ENCODE measurements at places on chromosomes 11 and 22.

DNA sequence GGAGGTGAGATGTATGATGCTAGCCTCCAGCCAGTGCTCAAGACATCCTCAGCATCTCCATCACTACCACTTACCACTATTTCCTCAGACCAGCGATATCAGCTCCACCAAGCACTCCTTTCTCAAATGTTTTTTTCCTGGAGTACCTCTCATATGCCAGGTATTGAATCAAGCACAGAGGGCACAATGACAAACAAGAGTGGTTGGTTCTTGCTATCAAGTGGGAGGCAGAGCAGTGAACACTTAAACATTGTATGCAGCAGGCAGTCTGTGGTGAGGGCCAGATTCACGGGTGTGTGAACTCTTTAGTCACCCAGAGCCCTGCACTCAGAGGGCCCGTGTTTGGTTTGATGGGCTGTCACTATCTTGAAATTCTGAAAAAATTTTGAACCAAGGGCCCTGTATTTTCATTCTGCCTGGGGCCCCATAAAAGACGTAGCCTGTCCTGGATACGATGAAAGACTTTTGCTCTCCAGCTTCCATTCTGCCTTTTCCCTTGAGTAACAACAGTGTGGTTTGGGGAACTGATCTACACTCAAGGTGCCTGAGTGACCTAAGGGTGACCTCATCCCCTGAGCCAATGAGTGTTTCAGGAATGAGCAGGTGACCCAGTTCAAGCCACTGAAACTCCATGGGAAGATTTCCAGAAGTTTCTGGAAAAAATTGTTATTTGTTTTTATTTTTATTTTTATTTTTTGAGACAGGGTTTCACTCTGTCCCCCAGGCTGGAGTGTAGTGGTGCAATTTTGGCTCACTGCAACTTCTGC lies 348.4 kb upstream of the NARS2 start:
- DNase-seq = no peak

- no peak for DNase-seq
These were observed 2.4 kb downstream of the HPS4 start for GRCh38 chr22:26481112-26481693.

GRCh38 chr22:32911503-32911902 lies 110.0 kb downstream of the TIMP3 start:
- no peak for DNase-seq

DNA sequence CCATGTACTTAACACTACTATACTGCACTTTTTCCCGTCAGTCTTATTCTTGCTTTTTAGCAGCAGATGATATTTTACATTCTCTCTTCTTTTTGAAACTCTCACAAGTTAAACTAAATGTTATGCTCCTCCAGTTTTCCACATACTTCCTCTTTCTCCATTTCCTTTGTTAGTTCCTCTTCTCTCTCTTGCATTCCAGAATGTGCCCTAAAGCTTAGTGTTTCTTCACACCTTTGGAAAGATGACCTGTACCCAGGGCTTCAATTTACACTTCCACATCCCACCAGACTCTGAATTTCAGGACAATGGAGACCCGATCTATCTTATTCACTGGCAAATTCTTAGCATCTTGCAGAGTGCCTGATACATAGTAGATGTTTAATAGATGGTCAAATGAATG lies 51.8 kb downstream of the APIP start:
- no peak for DNase-seq

GRCh38 chr22:41517172-41518047 lies 26.9 kb downstream of the POLR3H start:
- peak; percentile 54 for DNase-seq

DNA sequence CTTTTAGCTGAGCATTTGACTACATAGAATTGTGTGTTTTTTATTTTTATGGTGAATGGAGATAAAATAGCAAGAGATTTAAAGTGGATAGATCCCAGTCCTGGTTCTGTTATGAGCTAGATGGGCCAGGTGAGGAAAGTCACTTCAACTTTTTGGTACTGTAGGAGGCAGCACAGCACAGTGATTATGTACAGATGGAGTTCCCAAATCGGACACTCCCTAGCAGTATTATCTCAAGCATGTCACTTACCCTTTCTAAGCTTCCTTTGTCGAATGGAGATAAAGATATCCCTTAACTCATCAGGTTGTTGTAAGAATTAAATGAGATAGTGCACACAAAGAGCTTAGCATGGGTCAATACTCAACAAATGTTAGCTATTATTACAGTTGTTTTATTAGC lies 5.3 kb downstream of the EXPH5 start:
- no peak for DNase-seq

GRCh38 chr11:16771350-16772140 lies 33.1 kb downstream of the C11orf58 start:
- no peak for DNase-seq

GRCh38 chr22:36221799-36222751 lies 17.3 kb downstream of the APOL2 start:
- peak; percentile 73 for DNase-seq

- DNase-seq = no peak
These were observed 41.2 kb upstream of the GRAMD4 start for GRCh38 chr22:46578824-46579561.

GRCh38 chr11:117256573-117256972 lies 24.1 kb downstream of the RNF214 start:
- no peak for DNase-seq

GRCh38 chr11:130042093-130042591 lies 27.6 kb upstream of the APLP2 start:
- no peak for DNase-seq

GRCh38 chr11:112167145-112167544 lies at the start of gene TEX12:
TSS of gene TEX12 (plus strand) at chr11:112167372. CDS start at chr11:112169269, 1,897 bp downstream.
- DNase-seq = no peak

GRCh38 chr11:128467610-128468041 lies 119.7 kb downstream of the ETS1 start:
- no peak for DNase-seq

- DNase-seq = no peak
These were observed 764.8 kb upstream of the FAT3 start for GRCh38 chr11:91459840-91460239.

- peak; percentile 41 for DNase-seq
These were observed 2.2 kb downstream of the RFPL2 start for GRCh38 chr22:32202539-32203180.

GRCh38 chr22:39234867-39235687 lies 9.7 kb downstream of the PDGFB start:
- no peak for DNase-seq

DNA sequence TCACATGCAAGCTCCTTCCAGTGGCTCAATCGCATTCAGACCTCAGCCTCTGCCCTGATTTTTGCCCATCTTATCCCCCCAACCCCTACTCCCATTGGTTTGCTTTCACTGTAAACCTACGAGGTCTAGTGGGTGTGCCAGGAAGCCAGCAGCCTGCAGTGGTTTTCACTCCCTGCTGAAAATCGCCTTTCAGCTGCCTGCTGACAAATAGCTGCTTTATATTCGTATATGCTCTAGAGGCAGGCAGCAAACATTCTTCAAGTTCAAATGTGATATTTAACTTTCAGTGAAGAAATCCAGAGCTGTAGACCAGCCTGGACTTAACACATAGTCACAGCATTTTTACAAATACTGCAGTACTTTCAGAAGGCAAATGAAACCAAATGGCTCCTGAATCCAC lies 92.8 kb upstream of the APOA1 start:
- peak; percentile 60 for DNase-seq

DNA sequence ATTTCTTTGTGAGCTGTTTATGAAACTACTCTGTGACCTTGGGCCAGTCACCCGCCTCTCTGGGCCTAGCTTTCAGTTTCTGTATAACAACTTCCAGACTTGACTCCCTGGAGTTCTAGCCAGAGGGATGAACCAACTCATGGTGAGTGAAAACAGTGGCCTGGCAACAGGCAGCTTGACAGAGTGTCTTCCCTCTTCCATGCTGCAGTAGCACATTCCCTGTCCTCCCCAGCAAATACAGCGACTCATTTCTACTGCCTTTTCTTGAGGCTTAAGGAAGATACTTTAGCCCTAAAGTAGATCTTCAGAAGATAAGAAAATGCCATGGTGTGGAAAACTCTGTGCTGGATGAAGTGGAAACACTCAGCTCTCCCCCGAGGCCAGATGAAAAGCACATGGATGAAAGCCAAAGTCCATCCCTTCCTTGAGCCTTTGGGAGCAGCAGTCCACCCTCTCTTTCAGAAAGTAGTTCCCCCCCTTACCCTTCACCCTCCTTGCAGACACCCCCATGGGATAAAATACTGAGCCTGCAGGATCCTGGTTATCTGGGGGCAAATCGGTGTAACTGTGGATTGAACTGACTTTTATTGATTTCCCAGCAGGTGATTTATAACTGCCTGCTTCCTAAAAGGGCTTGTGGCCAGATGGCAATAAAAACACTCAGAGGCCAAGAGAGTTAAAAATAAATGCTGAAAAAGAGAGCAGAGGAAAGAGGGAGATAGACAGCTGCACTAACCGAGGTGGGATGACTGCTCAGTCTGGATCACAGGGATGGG lies 24.1 kb downstream of the IRAG1 start:
- DNase-seq = no peak

DNA sequence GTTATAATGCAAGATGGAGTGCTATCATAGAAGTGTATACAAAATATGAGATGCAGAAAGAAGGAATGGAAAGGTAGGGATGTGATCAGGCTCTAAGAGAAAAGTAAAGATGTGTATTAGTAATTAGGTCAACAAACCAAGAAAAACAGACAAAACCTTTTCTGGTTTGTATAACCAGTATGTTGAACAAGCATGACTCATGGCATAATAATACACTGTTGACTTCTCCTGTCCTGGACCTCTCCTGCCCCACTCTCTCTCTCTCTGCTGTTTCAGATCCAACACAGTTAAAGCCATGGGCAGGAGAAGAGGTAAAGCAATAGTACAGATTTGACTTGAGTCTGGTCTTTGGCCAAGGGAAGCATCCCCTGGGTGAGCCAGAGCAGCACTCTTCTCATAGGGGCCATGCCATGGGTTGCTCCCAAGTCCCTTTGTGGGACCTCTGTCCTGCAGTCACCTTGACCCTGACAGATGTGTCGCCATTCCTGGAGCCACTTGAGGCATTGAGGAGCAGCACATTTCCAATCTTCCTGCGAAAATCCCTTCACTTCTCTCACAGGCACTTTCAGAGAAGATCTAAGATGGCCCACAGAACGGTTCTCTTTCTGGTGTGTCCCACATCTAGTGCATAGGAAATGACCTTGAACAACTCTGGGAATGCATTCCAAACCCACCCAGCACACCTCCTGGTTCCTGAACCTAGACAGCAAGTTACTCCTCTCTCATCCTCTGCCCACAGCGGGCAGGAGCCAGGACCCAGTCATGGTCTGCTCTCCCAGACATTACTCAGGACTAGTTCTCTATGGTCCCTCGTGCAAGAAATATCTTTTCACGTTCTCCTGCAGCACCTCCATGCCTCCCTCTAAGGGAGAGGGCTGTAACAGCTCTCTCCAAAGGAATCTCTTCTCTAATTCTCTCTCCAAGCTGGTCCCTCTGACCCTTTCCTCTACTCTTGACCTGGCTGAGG lies 58.2 kb upstream of the PRSS23 start:
- no peak for DNase-seq

GRCh38 chr11:32341620-32342613 lies 93.4 kb downstream of the WT1 start:
- no peak for DNase-seq

DNA sequence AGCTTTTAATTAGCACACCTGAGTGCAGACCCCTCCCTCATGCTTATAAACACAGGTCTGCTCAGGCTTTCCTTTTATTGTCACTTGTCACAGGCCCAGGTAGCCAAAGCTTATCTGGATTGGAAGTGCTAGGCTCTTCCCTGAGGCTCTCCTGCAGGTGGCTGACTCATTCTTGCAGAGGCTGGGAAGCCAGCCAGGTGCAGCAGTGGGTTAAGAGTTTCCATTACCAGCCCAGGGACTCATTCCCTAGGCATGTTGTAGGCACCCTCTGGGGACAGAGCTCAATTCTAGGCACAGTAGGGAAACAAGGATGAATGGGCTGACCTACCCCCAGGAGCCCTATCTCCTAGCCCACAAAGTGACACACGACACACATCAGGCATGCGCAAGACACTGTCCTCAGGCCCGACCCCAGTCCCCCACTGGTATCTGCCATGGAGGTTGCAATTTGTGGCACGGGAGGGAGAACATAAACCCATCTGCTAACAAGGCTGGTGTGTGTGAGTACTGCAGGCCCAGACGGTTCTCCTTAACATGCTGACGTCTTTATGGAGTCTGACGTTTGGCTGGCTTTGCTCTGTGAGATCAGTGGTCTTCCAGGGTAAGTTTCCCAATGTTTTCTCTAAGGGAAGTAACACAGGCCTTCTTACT lies 94.2 kb downstream of the ABTB2 start:
- DNase-seq = no peak

DNA sequence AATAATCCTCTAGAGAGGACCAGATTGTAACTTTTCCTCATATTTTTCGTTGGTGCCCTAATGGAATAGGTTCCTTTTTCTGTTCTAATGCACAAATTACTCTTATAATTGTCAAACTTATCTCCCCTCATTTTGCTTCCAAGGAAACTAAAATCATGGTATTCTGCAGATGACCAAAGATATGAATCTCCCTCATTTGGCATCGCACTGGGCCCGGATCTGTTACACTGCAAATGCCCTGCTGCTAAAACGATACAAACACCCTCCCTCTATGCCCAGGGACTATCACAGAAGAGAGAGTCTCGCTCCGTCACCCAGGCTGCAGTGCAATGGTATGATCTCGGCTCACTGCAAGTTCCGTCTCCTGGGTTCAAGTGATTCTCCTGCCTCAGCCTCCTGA lies 7.6 kb downstream of the KLHDC7B start:
- DNase-seq = no peak

GRCh38 chr11:117597071-117597470 lies 199.9 kb downstream of the DSCAML1 start:
- DNase-seq = peak; percentile 18

DNA sequence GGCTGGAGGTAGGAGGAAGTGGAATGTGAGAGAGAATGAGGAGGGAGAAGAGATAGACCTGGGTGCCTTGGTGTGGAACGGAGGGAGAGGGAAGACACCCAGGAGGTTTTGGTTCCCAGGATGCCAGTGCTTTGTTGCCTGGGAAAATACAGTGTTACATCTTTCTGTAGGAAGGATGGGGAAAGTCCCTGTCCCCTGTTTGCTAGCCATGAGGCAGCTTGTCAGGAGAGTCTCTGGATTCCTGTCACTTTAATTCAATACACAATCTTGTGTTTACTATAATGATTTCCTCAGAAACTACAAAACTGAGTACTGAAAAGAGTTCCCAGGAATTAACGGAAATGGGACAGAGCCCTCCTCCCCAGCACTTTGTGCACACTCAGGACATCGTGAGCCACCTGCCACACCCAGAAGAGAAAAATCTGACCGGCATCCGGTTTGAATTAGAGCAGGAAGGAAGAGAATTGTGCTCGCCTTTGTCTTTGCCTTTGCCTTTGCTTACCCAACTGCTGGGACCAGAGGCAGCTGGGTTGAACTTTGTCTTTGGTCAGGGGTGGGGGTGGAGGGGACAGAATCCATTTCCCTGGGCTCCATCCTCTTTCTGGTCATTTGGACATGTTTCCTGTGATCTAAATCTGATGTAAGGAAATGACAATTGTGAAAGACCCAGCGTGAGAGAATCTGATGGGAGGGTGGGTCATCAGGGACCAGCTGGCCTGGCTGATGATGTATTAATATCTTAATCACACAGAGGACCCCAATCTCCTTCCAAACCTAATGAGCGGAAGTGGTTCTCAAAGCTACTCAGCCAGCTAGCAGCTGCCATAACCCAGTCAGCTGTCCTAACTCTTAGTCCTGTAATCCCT lies 1.3 kb upstream of the LIMK2 start:
- DNase-seq = peak; percentile 42
